ENCODE measurements at places on chromosomes 2 and 18.
A peak's percentile ranks its signal among the peaks of the same experiment; 100 is the strongest.

DNA sequence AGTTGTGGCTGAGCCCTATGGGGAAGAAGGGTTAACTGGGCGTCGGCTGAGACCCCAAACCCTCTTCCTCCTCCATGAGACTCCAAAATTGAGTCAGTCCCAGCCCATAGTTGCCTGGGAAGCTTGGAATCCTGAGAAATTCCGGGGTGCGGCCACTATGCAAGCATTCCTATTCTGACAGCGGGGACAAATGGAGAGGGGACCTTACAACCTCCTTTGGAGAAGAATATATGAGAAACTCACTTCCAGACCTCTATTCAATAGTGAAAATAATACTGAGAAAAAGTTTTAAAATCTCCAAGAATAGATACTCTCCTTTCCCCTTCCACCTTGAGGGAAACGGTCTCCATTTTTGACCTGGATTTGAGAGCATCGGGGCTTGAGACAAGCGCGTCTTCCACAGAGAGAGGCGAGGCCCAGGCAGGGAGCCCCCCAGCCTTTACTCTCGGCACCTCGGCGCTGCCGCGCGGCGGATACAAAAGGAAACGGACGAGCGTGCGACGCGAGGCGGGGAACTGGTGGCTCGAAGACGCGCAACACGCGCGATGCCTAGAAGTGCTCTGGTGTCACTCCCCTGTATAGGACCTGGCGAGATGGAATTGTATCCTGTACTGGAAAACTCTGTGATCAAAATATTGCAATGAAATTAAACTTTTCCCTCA is 11.1 kb downstream of the NR4A2 start:
- peak; percentile 40 for DNase-seq

DNA sequence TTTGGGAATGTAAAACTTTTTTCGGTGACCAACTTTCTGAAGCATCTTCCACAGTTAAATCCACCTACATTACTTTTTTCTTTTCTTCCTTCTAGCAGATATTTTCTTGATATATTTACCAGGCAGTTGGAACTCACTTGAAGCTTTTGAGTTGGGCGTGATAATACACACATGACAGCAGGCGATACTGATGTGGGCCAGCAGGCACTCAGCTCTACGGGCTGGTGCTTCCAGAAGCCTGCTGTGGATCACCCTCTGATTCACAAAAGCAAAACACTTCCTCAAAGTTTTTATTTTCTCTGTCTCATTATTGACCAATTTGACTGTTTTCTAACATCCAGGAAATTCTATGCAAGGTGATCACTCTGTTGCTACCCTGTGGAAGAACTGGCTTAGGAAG is 22.9 kb downstream of the GRHL1 start:
- no peak for DNase-seq

GRCh38 chr2:179479947-179480346 is 215.3 kb upstream of the SESTD1 start:
- no peak for DNase-seq

- DNase-seq: no peak
Measured at GRCh38 chr18:12048010-12048826, 45.4 kb upstream of the ANKRD62 start.

DNA sequence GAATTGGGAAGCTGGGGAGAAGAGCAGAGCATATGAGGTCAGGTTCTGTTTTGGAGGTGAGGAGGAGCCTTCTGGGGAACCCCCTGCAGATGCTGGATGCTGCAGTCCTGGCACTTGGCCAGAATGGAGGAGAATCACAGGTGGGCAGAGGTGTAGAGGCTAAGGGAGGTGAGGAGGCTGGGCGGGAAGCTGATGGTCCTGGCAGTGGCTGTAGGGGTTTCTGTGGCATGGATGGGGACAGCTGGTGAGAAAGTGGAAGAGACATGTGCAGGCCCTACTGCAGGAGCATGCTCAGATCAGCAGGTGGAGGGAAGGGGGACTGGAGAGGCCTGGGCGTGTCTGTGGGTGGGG is 101.3 kb downstream of the DYSF start:
- DNase-seq: no peak

GRCh38 chr2:4693266-4693665 is 989.9 kb downstream of the DCDC2C start:
- no peak for DNase-seq

- peak; percentile 16 for DNase-seq
Measured at GRCh38 chr18:54957996-54958395, 1.3 kb downstream of the CCDC68 start.

DNA sequence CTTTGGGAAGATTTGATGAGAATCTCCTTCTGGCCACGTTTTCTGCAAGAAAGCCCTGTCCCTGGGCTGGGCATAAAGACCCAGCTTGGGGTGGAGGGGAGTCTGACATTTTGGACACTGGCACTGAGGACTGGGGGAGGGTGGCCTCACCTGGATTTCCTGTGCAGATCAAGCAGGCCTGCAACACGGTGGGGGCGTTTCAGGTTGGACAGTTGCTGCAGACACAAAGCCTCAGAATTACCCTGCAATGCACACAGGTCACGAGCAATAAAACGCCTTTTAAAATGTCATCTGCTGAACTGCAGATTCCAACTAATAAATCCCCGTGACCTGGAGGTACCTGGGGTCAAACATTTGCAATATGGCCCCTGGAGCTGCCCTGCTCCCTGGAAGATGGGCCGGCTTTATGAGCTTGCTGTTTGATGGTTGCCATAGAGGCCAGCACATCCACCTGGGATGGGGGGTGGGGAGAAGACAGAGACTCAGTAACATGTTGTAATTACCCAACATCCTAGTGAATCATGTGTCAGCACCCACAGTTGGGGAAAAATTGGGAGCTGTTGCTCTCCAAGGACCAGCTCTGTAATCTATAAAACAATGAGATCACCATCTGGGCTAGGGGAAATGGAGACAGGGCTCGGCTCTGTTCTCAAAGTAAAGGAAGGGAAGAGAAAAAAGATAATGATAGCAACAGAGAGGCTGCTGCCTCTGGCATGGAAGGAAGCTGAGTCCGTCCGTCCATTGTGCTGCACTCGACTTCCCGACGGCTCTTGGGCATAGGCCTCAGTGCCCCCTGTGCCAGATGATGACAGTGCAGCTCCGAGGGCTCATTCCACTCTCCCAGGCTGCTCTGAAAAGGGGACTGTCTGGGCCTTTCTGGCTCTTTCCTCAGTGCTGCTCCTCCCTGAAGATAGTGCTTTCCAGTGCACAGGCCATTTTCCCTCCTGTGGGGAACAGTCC is 340.3 kb downstream of the CYRIA start:
- DNase-seq: no peak

GRCh38 chr2:126616606-126617069 is 39.3 kb upstream of the GYPC start:
- no peak for DNase-seq

All from erythroblast (primary cell).